Non-pigmented ciliary epithelial cell (primary cell): ENCODE measurements at places on chromosomes 7 and 10.

DNA sequence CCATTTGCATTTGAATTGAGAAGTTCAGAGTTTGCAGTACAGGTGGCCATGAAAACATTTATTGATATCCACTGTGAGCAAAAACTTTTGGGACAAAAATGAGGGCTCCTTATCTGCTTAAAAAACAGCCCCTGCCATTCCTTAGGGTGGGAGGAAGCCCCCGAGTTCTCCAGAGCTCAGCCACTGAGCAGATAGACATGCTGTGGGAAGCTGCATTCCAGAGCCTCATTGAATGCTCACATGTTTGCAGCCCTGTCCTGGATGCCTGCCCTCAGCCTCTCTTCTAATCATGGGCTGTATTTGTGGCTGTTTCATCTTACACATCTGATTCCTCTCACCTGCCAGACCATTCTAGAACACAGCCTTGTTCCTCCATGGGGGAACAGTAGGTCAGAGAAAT, 33.3 kb downstream of the PLPP4 start:
- no peak for DNase-seq

DNA sequence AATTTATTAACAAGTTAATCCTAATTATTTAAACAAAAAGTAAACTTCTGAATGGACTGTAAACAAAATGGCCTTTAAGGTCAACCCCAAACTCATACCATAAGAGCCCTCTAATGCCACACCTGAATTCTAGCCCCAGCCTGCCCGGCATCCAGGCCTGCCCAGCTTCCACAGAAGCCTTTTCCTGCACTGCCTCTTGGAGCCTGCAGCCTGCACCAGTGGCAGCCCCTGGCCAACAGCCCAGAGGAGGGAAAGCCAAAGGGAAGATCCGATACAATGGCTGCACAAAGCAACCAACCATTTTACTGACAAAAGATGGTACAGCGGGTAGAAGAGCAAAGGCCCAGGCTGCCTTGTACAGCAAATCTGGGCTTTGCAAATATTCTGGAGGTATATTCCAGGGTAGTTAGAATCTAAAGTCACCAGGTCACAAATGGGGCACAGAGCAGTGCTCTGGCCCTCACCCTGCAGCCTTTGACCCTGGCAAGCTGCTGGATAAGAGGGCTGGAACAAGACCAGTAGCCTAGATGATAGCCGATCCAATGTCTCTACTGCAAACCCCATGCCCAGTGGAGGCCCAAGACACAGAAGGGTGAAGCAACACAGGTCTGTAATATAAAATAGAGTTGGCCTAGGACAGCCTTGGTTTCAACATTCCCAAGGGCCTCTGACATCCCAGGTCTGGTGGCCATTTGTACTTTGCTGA, 12.5 kb upstream of the CH25H start:
- no peak for DNase-seq

DNA sequence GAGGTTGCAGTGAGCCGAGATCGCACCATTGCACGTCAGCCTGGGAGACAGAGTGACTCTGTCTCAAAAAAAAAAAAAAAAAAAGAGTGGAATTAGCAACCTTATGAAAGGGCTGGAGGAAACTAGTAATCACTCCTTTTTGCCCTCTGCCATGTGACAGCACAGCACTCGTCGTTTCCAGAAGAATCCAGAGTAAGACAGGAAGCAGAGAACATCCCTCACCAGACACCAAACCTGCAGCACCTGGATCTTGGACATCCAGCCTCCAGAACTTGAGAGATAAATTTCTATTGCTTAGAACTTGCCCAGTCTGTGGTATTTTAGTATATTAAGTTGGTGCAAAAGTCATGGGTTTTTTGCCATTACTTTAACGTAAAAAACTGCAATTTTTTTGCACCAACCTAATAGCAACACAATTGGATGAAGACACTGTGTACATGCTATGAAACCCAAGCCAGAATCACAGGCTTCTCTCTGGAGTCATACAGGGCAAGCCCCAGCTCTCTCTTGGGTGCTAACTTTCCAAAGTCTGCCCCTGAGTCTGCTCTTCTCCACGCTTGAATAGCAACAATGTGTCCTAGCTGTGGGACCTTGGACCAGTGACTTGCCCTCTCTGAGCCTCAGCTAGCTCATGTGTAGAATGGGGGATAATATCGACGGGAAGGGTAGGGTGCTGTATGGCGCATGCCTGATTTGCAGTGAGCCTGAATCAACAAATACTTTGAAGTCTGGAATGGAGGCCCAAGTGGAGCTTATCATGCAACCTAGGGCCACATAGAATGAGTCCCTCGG, 55.1 kb downstream of the CHST3 start:
- DNase-seq, result no peak

GRCh38 chr7:5497295-5498103, 73.9 kb upstream of the TNRC18 start:
- DNase-seq, result no peak

DNA sequence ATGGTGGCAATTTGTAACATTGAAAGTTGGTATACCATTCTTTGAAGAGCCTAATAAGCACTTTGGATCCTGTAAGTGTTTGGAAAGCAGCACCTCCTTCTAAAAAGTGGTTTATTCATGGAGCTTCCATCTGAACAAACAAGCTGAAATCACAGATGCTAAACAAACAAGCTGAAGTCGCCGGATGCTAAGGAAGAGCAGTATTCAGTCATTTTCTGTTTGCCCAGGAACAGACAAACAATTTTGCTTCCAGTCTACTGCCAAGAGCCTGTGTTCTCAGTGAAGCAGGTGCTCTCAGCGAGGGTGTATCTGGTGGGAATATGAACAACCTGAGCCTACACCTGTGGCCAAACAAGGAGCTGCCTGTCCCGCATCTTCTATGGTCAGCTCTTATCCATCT, 6.3 kb downstream of the COL28A1 start:
- no peak for DNase-seq
